Right atrium auricular region (tissue), 2 donors: ENCODE measurements at places on chromosomes 7 and 10. TPM values are rescaled to one million over a fixed set of nuclear protein-coding genes. Genes with fewer than 3 reads are reported as not detected.

- H3K27me3 ChIP-seq: no peaks in the 10 kb centered on the region
- H3K4me3 ChIP-seq: no peak overlapping the region
- H3K27ac ChIP-seq: no peak overlapping the region
These were observed 61.1 kb upstream of the SEM1 start for GRCh38 chr7:96770758-96771157.

- no peaks in the 10 kb centered on the region for H3K27me3 ChIP-seq
- no peak for DNase-seq
- H3K4me3 ChIP-seq: no peak overlapping the region
- no peaks in the 10 kb centered on the region for H3K4me1 ChIP-seq
- no peaks in the 10 kb centered on the region for H3K36me3 ChIP-seq
These were observed 371.7 kb downstream of the ZNF716 start for GRCh38 chr7:57821438-57822382.

GRCh38 chr7:36781011-36781738 lies 56.9 kb upstream of the AOAH start:
- H3K4me1 ChIP-seq: no peaks in the 10 kb centered on the region
- no peak for DNase-seq
- H3K27ac ChIP-seq: no peak overlapping the region

DNA sequence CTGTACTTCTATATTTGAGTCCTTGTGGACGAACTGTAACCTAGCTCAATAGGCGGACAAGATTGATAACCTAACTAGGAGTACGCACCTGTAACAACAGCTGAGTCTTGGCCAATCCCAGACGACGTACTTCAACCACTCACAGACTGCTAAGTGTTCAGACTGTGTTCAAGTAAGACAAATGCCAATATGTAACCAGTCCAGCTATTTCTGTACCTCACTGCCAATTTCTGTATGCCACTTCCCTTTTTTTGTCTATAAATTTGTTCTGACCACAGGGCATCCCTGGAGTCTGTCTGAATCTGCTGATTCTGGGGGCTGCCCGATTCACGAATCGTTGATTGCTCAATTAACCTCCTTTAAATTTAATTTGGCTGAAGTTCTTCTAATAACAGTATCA lies 32.2 kb downstream of the HACD1 start:
- H3K27ac ChIP-seq: no peak overlapping the region
- DNase-seq: no peak
- no peaks in the 10 kb centered on the region for H3K27me3 ChIP-seq
- no peaks in the 10 kb centered on the region for H3K36me3 ChIP-seq
- no peaks in the 10 kb centered on the region for H3K4me1 ChIP-seq
- no peak overlapping the region for H3K4me3 ChIP-seq

Gene SLC26A3
- total RNA-seq: not detected

DNA sequence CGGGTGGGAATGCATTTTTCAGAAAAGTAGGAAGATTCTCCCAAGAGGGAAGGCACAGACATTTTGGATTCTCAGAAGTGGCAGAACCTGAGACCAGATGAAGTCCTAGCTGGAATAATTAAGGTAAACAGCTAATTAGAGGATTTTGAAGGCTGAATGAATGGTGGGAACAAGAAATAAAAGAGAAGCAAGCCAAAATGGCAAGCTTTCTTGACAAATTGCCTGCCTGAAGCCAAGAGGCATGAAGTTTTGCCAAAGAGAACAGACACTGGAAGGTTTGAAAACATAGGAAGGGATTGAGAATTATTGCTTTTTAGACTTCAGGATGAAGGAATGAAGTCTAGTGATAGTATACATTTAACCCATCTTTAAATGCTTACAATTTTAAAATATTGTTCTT lies 115.0 kb upstream of the SEM1 start:
- H3K27ac ChIP-seq: no peak overlapping the region
- H3K36me3 ChIP-seq: no peaks in the 10 kb centered on the region
- no peaks in the 10 kb centered on the region for H3K4me1 ChIP-seq
- no peaks in the 10 kb centered on the region for H3K27me3 ChIP-seq
- no peak for DNase-seq
- H3K4me3 ChIP-seq: no peak overlapping the region

DNA sequence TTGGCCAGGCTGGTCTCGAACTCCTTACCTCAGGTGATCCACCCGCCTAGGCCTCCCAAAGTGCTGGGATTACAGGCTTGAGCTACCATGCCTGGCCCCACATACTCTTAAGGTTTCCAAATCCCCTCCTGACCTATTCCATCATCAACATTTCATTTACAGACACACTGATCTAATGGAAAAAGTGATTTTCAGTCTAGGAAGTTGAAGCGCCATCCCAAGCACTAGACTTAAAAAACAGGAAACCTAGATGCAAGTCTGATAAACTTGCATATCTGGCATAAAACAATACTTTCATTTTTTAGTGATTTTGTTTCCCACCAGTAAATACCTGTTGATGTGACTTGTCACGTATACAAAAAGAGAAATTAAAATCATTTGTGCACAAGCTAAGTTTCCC lies 44.0 kb downstream of the DNMBP start:
- peaks cover 17% of the 10 kb centered on the region for H3K36me3 ChIP-seq
- no peak for DNase-seq
- no peak overlapping the region for H3K4me3 ChIP-seq
- H3K27me3 ChIP-seq: no peaks in the 10 kb centered on the region

Gene FBXO24
- not detected for total RNA-seq

DNA sequence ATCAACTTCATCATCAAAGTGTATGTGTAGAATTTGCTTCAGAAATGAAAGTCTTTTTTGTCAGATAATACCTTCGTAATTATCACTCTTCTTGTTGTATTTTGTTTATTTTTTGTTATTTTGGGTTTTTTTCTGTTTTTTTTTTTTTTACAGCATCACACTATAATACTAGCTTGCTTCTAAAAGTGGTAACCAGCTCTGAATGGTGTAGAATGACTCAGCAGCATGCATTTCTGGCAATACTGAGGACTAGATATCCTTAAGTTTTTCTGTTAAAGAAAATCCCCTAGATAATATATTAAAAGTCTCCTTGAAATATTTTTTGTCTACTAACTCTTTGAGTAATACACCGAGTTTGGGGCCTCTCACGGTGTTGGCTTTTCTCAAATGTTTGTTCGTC lies 109.1 kb downstream of the LMBR1 start:
- no peak overlapping the region for H3K27ac ChIP-seq
- no peaks in the 10 kb centered on the region for H3K4me1 ChIP-seq
- no peaks in the 10 kb centered on the region for H3K27me3 ChIP-seq
- H3K4me3 ChIP-seq: no peak overlapping the region

Gene OR9A2
- total RNA-seq: not detected

Gene GNAT3
- total RNA-seq: not detected

GRCh38 chr7:140607441-140607989 lies 33.1 kb downstream of the DENND2A start:
- peak; percentile 84 for DNase-seq
- H3K27ac ChIP-seq: peak overlapping the region; percentile 23
- no peaks in the 10 kb centered on the region for H3K36me3 ChIP-seq
- H3K4me1 ChIP-seq: no peaks in the 10 kb centered on the region
- H3K27me3 ChIP-seq: no peaks in the 10 kb centered on the region
- no peak overlapping the region for H3K4me3 ChIP-seq

DNA sequence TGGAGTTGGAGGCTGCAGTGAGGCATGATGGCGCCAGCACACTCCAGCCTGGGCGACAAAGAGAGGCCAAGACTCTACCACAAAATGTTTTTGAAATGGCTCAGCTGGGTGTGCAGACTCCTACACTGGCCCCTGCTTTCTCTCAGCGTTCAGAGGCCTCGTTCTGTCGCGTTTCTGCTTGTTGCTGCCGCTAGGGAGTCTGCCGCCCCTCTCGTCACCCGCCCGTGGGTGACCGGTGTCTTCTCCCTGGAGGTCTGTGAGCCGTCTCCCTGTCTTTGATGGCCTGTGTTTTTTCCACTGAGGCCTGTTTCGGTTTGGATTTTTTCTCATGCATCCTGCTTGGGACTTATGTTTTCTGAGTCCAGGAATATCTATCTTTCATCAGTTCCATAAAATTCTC lies 23.6 kb upstream of the UNCX start:
- H3K27ac ChIP-seq: no peak overlapping the region
- DNase-seq: no peak
- no peaks in the 10 kb centered on the region for H3K27me3 ChIP-seq
- no peak overlapping the region for H3K4me3 ChIP-seq

Gene GLRX3
- total RNA-seq: 49.5 TPM

DNA sequence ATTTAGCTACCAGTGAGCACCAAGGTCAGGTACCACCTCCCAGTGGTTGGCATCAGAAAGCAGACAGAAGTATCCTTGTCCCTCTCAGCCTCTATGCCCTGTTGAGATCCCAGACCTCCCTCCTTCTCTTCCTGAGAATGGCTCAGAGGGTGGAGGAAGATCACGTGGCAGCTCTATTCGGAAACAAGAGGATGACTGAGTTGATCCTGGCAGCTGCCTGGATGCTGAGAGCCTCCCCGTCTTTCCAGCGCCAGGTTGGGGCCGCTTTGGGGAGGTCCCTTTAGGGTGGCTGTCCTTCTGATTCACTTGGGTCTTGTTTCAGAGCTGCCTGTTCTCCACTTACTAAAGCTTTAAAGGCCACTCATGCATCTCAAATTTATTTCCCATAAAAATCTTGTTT lies 36.9 kb upstream of the NPFFR1 start:
- no peaks in the 10 kb centered on the region for H3K36me3 ChIP-seq
- H3K27ac ChIP-seq: peak overlapping the region; percentile 74
- H3K4me1 ChIP-seq: peaks cover 43% of the 10 kb centered on the region
- no peak for DNase-seq
- H3K27me3 ChIP-seq: no peaks in the 10 kb centered on the region
- no peak overlapping the region for H3K4me3 ChIP-seq

- no peaks in the 10 kb centered on the region for H3K36me3 ChIP-seq
- no peak overlapping the region for H3K27ac ChIP-seq
- no peaks in the 10 kb centered on the region for H3K27me3 ChIP-seq
- H3K4me1 ChIP-seq: no peaks in the 10 kb centered on the region
- no peak overlapping the region for H3K4me3 ChIP-seq
- no peak for DNase-seq
These were observed 596.4 kb upstream of the GHITM start for GRCh38 chr10:83542774-83543411.

GRCh38 chr7:114740095-114740494 lies 181.8 kb upstream of the MDFIC start:
- H3K4me1 ChIP-seq: no peaks in the 10 kb centered on the region
- H3K27me3 ChIP-seq: no peaks in the 10 kb centered on the region
- H3K27ac ChIP-seq: no peak overlapping the region
- no peak overlapping the region for H3K4me3 ChIP-seq

DNA sequence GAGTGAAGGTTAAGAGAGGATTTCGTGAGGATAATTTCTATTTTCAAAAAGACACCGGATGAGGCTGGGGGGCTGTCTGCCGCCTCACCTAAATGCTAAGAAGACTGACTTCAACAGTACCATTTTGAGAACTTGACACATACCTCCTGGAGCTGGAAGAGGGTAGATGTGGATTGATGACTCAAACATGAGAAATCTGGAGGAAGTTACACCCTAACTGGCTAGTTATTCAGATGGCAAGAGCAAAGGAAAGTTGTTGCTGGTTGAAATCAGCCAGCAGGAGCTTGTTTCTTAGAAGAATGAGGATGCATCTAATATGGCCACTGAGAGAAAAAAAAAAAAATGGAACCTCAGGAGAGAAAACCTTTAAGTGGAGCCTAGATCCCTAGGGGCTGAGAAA lies 76.2 kb upstream of the KIAA1217 start:
- no peak for DNase-seq
- H3K27ac ChIP-seq: no peak overlapping the region
- no peak overlapping the region for H3K4me3 ChIP-seq
- no peaks in the 10 kb centered on the region for H3K27me3 ChIP-seq
- H3K36me3 ChIP-seq: no peaks in the 10 kb centered on the region
- peaks cover 8% of the 10 kb centered on the region for H3K4me1 ChIP-seq

DNA sequence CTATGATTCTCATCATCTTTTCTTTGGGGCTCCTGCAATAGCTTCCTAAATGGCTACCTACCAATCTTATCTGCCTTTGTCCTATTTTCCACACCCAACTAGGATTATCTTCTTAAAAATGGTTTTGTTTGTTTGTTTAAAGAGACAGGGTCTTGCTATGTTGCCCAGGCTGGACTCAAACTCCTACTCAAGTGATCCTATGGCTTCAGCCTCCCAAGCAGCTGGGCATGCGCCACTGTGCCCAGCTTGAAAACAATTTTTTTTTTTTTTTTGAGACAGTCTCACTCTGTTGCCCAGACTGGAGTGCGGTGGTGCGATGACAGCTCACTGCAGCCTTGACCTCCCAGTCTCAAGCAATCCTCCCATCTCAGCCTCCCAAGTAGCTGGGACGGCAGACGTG lies 14.9 kb downstream of the DNMBP start:
- H3K27ac ChIP-seq: no peak overlapping the region
- H3K4me3 ChIP-seq: no peak overlapping the region
- H3K36me3 ChIP-seq: peaks cover 4% of the 10 kb centered on the region
- no peaks in the 10 kb centered on the region for H3K27me3 ChIP-seq
- no peak for DNase-seq

GRCh38 chr7:128359939-128360338 lies 1.6 kb downstream of the PRRT4 start:
- H3K4me1 ChIP-seq: peaks cover 16% of the 10 kb centered on the region
- H3K4me3 ChIP-seq: no peak overlapping the region
- DNase-seq: no peak

Gene MYPN
- 93.5 TPM for total RNA-seq

Gene HOXA2
- 0.33 TPM for total RNA-seq

DNA sequence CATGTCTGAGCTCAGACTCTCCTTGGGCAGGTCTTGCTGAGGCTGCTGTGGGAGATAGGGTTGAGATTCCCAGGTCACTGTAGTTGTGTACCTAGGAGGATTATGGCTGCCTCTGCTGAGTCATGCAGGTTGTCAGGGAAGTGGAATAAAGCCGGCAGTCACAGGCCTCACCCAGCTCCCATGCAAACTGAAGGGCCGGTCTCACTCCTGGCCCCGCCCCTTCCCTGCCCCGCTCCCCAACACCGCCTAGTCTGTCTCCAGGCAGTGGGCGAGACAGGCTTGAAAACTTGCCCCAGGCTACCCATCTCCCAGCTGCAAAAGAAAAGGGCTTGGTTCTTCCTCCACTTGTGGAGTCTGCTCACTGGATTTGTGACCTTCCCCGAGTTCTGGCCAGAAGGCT lies 41.6 kb upstream of the SDHAF3 start:
- no peak overlapping the region for H3K27ac ChIP-seq
- DNase-seq: no peak
- H3K27me3 ChIP-seq: no peaks in the 10 kb centered on the region
- no peak overlapping the region for H3K4me3 ChIP-seq

Gene VAX1
- not detected for total RNA-seq

GRCh38 chr10:102120991-102121738 lies 997 bp upstream of the LDB1 start:
- DNase-seq: peak; percentile 65
- no peaks in the 10 kb centered on the region for H3K27me3 ChIP-seq
- H3K4me1 ChIP-seq: no peaks in the 10 kb centered on the region

GRCh38 chr10:123929791-123930190 lies 38.2 kb upstream of the CPXM2 start:
- DNase-seq: no peak
- H3K27ac ChIP-seq: peak overlapping the region; percentile 10
- no peaks in the 10 kb centered on the region for H3K27me3 ChIP-seq
- H3K36me3 ChIP-seq: no peaks in the 10 kb centered on the region

DNA sequence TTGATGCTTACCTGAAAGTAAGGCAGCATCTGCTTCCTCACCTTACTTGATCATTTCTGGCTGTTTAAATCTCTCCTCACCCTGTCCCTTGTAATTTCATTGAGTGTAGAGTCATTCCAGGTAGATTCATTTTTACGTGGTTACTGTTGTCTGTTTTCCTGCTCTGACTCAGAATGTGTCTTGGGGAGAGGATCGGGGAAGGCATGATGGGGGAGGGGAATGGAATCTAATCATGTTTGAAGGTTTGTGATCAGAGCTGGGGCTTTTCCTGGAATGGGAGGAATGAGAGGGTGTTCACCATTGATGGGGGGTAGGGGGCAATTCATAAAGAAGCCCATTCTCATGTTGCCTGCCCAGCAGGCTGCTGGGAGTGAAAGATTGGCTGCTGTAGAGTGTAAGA lies 18.7 kb downstream of the SEC24C start:
- H3K4me1 ChIP-seq: no peaks in the 10 kb centered on the region
- no peak for DNase-seq
- no peaks in the 10 kb centered on the region for H3K27me3 ChIP-seq
- no peak overlapping the region for H3K4me3 ChIP-seq
